Fibroblast of the aortic adventitia (primary cell): ENCODE measurements at places on chromosomes 5 and 9. TPM values are rescaled to one million over a fixed set of nuclear protein-coding genes. Genes with fewer than 3 reads are reported as not detected.
A peak's percentile ranks its signal among the peaks of the same experiment; 100 is the strongest.

- no peak for DNase-seq
Measured at GRCh38 chr9:224026-224425, 9.4 kb downstream of the DOCK8 start.

GRCh38 chr5:140033037-140033760 lies 9.9 kb downstream of the NRG2 start:
- no peak for DNase-seq

DNA sequence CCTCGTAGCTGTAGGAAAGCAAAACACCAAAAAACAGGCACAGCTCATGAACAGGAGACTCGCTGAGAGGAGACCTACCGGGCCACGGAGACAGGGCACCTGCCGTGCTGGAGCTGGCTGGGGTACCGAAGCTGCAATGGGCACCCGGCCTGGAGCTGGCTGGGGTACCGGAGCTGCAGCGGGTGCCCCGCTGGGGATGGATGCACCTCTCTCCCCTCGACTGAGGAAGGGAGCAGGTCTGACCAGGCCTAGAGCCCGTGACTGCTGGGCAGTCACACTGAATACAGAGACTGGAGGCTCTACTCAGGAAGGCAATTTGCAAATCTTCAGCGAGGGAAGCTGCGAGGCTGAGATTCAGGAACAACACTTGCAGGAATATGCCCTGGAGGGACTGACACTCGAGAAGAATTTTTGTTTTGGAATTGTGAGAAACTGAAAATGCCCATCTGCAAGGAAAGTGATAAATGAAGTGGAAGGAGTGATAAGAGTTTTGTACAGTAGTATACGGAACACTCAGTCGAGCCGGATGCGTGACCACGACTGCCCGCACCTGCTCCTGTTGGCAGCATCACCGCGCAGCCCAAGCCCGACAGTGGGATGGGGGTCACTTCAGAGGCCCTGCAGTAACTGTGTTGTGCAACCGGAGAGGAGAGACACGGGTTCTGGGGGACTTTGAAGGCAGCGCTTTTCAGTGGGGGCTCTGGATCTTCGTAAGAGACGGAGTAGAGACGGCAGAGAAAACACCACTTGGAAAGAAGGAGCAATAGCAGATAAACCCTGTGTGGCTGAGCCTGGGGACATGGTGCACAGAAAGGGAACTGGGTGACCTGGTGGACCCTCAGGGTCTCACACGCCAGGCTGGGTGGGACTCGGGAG lies 27.9 kb upstream of the LPCAT1 start:
- no peak for DNase-seq

DNA sequence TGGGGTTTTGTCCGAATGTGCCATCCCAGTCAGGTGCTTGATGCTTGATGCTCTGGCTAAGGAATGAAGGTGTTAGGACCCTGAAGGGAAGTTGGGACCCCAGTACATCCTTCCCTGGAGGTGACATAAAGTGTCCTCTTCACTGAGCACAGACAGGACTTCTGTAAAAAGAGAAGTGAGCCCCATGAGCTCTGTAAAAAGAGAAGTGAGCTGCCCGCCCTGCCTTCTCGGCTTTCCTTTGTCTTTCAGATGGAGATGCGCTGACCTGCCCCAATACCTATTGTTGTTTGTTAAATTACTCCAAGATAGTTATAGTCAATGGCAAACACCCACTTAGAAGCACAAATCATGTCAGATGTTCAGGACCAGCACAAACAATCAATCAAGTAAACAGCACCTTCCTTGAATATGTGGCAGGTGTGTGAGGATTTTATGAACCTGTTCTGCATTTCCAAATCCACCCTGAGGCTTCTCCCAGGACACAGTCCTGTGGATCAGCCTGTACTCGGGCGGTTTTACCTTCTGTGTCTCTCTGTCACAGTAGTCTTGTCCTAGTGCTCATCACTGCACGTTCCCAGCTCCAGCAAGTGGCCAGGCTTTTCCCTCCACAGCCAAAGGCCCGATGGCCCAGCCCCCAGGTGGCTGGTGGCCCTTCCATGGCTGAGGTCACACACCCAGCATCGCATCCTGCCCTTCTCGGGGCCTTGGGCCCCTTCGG lies 191.4 kb downstream of the MTRR start:
- DNase-seq, result no peak

DNA sequence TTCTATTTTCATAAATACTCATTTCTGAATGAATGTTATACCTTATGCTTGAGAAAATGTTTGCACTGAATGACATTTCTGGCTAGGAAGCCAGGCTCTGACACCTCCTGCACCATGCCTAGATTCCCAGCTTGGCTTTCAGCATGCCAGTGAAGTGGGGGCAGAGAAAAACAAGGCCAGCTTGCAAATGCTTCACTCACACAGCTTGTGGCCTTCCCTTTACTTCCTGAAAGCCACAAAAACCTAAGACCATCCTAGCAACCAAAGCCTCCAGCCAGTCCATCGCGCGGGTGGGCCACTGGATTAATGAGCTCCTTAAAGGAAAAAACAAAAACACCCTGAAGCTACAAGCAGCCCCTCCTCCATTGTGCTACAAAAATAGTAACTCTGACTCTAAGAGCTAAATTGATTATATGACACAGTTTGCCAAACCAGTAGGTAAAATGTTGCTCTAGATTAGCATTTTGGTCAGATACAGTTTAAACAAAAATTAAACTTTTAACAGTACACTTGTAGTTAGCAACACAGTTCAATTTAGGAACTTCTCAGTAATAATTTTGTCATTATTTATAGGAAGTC lies 159.9 kb downstream of the TSSK1B start:
- no peak for DNase-seq

DNA sequence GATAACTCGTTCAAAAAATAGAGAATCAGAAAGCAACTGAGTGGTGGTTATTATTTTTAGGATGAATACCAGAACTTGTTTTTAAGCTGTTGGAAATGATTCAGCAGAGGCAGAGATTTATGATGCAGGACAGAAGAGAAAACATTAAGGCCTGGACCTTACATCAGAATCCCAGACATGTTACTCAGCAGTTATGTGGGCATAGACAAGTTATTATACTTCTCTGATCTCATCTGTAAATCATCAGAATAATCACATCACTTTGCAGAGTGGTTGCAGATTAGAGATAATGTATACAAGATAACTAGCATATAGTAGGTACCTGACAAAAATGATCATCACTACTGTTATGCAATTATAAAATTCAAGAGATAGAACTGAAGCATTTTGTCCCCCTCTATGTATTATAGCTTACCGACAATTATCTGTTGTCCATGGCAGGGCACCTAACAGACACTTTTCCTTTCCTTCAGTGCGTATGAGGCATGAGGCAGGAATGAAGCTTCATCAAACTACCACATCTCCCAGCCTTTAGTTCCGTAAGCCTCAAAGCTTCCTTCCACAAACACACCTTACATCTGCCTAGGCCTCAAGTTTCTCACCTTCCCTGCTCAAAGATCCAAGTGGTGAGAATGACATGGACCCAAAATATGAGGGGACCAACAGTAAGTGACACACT lies 165.9 kb downstream of the DENND1A start:
- peak; percentile 70 for DNase-seq

GRCh38 chr9:20791682-20792081 lies 107.6 kb downstream of the FOCAD start:
- DNase-seq, result no peak

- no peak for DNase-seq
Measured at GRCh38 chr5:168342151-168342825, 50.8 kb downstream of the WWC1 start.

DNA sequence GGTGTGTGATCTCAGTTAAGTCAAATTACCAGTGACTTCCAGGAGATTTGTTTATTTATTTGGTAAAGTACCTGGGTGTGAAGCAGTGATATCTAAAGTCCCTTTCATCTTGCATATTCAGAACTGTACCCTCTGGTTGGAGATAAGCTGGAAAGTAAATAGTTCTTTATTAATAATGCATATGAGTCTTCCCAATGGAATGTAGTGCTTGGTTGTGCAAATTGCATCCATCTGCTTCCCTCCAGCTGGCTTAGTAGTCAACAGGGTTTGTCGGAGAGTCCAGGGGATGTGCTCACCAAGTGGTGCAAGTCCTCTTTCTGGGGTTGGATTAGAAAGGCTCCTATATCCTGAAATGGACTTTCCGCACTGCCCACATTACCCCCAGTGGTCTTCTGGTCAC lies 42.0 kb downstream of the TRPM3 start:
- DNase-seq, result peak; percentile 42

DNA sequence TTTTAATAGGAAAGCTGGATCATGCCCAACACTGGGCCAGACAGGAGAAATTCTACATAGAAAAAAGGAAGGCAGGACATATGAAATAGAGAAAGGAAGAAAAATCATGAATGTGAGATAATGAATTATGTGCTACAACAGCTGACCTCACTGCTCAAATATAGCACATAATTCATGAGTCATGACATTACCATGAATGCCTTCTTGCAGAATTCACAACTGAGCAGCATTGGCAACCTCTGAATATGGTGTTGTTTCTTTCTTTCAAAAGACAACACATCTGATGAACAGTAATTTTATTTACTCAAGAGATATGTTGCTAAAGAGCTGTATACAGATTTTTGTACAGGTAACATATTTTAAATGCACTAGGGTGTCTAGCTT lies 34.4 kb downstream of the APBA1 start:
- DNase-seq, result peak; percentile 75

- no peak for DNase-seq
Measured at GRCh38 chr5:83848941-83849340, 128.3 kb upstream of the HAPLN1 start.

DNA sequence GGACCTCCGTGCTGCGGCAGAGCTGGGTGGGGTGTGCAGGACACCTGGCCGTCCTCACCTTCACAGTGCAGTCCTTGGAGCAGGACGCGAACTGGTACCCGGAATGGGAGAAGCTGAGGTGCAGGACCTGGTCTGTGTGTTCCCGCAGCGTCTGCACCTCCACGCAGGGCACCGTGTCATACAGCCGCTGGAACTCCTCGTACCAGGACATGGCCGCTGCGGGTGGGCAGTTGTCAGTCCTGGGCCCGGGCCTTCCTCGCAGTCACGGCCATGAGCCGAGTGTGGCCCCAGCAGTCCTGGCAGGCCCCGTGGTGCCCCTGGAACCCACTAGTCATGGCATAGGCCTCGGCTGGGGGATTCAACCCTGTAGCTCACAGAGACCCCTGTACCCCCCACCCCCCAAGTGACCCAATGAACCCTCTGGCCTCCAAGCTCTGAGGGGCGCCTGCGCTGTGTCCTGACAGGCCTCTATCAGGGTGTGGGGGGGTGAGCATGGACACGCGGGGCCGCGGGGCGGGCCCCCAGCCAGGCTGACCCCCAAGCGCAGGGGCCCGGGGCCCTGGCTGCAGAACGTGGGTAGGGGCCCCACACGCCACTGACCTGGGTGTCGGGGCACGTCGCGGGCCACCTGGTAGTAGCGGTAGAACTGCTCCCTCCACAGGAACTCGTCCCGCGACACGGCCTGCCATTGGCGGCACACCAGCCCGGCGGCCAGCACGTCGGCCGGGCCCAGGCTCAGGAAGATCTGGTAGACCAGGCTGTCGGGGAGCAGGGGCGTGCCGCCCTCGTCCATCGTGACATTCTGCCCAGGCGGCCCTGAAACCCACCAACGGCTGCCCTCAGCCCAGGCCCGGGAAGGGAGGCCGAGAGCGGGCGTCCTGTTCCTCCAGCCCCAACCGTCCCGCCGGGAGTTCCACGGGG lies 987 bp downstream of the FBXW5 start:
- peak; percentile 16 for DNase-seq

DNA sequence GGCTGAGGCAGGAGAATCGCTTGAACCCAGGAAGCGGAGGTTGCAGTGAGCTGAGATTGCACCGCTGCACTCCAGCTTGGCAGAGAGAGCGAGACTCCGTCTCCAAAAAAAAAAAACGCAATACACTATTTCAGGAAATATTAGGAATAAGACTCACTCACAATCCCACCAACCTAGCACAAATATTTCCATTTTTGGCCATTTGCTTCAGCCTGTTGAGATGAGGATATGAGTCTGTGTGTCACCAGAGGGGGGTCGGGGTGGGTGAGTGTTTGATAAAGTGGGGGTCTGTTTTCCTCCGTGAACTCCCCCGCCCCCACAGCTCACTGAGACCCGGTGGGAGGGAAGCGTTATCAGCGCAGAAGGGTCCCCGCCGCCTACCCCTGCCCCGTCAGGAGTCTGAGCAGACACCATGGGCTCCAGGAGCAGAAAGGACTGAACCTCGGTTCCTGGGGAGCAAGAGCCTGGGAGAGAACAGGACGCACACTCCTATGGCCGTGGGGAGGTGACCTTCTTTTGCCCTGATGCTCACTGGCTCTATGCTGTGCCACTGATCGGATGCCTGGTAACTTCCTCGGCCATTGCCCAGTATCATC lies 153.8 kb upstream of the PHYKPL start:
- no peak for DNase-seq

DNA sequence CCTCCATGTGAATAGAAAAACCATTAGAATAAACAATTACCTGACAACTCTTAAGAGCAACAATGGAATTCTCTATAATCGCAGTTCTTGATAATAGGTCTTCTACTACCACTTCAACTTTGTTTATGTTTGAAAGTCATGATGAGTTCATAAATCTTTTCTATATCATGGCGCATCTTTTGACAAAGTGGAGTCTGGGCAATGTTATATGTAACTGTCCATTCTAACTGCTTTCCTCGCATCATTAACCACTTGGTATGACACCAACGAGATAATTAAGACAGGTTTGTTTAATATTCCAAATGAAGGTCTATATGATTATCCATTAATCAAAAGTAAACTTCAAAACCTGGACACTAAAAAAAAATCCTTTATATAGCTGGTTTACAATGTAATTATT lies 272.0 kb downstream of the DENND1A start:
- DNase-seq, result no peak

DNA sequence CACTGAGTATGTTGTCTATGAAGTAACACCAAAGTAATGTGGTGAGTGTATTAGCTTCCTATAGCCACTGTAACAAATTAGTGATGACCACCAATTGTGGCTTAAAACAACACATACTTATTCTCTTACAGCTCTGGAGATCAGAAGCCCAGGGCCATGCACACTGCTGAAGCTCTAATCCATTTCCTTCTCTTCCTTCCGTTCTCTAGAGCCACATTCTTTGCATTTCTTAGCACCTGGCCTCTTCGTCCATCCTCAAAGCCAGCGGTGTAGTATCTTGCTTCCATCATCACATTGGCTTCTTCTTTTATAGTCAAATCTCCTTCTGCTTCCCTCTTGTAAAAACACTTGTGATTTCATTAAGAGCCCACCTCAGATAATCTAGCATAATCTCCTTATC lies 230.3 kb upstream of the RFX3 start:
- DNase-seq, result no peak

Gene RASEF
- total RNA-seq, result 0.27 and 0.41 TPM in 2 replicates

Gene IL33
- total RNA-seq, result 73.9 and 215 TPM in 2 replicates

Gene SPARC
- 1,011 and 5,653 TPM in 2 replicates for total RNA-seq

Gene FGFR4
- 0.74 TPM in 1 of 2 replicates, not detected in the other for total RNA-seq

Gene ADAMTS12
- 13.0 and 21.8 TPM in 2 replicates for total RNA-seq

Gene ADGRD2
- total RNA-seq, result not detected in 2 replicates

Gene PCSK1
- total RNA-seq, result 0.45 and 1.5 TPM in 2 replicates

Gene GRXCR2
- 0.09 TPM in 1 of 2 replicates, not detected in the other for total RNA-seq

Gene S1PR3
- 12.8 and 31.1 TPM in 2 replicates for total RNA-seq

Gene LURAP1L
- total RNA-seq, result 47.5 and 48.2 TPM in 2 replicates

Gene PCDHA9
- under 0.01 and 0.49 TPM in 2 replicates for total RNA-seq
